HS-27A (cell line): ENCODE measurements at places on chromosomes 3 and 15.

GRCh38 chr15:65945616-65946015, 76.3 kb downstream of the RAB11A start:
- no peak for DNase-seq

- DNase-seq = peak; percentile 59
Observed at GRCh38 chr3:42473083-42473932, 29.1 kb upstream of the VIPR1 start.

GRCh38 chr3:126867863-126868200, 115.1 kb upstream of the PLXNA1 start:
- no peak for DNase-seq

- DNase-seq = no peak
Observed at GRCh38 chr3:128076483-128077201, 24.4 kb downstream of the SEC61A1 start.

- no peak for DNase-seq
Observed at GRCh38 chr3:114830652-114831051, 316.4 kb downstream of the ZBTB20 start.

DNA sequence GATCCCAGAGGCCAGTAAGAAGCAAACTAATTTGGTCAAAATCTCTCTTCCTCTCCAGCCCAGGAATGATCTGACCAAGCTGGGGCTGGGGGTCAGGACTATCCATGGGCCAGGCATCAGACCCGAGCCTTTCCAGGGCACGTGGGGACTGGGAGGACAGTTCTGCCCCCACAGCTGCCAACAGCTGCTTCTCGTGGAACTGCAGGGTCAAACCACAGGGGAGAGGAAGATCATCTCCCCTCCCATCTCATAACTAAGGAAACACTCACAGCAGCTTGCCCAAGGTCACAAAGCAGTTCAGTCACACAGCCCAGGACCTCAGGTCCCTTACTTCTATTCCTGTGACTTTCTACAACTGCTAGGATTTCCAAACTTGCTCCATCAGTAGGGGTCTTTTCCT, 47.1 kb downstream of the DAPK2 start:
- no peak for DNase-seq

GRCh38 chr15:69132430-69132829, 28.0 kb upstream of the GLCE start:
- no peak for DNase-seq

- no peak for DNase-seq
Observed at GRCh38 chr3:66499881-66500575, 794 bp downstream of the LRIG1 start.

DNA sequence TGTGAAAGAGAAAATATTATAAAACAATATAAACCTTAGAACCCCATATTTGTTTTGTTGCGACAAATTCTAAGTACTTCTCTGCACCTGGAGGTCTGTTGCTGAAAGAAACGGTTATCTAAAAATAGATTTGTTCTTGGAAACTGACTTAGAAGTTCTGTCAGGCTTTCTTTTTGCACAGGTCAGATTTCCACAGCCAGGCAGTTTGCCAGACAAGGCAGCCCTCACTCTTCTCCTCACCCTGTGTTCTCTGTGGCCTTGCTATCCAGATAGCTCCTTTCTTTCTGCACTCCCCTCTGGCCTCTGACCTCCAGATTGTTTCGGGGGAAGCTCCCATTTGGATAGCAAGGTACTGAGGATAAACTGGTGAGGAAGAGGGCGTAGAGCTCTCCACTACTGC, 413.3 kb upstream of the ONECUT1 start:
- DNase-seq = no peak

DNA sequence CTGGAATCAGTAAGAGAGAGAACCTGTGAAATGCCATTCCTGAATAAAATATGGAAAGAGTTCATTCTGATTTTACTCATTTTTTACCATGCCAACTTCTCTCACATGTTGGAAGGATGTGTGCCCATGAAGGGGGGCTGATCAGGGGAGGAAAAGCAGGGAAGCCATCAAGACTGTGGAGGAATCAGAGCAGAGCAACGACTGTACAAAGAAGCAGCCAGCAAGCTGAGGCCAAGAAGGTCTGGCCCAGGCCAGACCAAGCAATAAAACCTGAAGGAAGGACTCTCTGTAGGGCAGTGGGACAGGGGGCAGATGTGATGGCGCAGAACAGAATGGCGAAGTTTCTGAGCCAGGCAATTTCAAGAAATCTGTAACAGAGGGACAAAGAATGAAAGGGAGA, 24.0 kb upstream of the ARNT2 start:
- no peak for DNase-seq

GRCh38 chr3:194259982-194260766, 91.0 kb downstream of the CPN2 start:
- DNase-seq = no peak

DNA sequence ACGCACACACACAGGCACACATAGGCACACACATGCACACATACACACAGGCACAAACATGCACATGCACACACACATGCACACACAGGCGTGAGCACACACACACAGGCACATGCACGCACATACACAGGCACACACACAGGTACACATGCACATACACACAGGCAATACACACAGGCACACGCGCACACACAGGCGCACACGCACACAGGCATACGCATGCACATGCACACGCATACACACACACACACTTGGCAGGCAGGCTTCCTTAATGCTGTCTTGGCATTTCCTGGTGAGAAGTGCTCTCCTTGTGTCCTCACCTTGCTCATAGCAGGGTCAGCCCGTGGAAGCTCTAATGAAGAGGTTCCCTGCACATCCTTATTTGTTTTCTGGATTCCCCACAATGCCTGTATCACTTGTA, 8.4 kb upstream of the SLCO2A1 start:
- DNase-seq = no peak

GRCh38 chr15:94272251-94272898, 41.0 kb downstream of the MCTP2 start:
- no peak for DNase-seq

DNA sequence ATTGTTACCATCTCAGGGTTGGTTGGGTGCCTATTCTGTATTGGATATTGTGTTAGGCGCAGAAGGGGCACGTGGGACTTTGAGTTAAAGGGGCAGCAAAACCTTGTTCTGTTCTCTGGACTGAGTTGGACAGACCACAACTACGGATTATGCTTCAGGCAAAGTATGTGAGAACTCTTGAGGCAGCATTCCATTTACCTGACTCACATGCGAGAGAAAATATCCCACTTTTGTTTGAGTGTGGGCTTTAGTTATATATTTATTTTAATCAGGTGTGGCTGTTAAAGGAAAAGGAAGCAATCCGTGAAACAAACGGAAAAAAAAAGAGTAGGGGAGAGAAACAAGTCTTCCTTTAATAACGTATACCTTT, 627 bp upstream of the PLS1 start:
- peak; percentile 86 for DNase-seq

- DNase-seq = peak; percentile 87
Observed at GRCh38 chr3:9397332-9397905, at the start of gene SETD5. SETD5 (plus strand) TSS chr3:9397615; CDS start chr3:9428939, 31,324 bp downstream.

DNA sequence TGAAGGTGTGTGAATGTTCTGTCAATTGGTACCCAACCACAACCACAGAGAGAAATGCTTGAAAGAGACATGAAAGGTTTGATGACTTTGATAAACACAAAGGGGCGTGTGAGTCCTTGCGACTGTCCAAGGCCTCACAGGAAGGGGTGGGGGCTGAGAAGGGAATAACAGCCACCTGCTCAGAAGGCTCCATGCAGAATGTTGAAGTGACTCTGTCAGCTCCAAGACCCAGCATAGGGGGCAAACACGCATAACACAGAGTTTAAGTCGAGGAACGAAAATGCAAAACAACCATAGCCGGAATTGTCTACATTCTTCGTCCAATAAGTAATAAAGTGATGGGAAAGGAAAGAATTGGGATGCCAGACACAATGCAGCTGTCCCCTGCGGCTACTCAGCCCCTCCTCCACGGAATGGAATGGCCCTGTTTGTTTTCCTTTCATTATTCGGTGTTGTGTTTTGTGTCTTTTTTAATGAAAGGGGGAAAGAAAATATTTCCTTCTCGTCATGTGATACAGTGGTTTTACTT, 19.9 kb downstream of the TMEM212 start:
- DNase-seq = no peak

GRCh38 chr15:85021409-85021808, 39.8 kb downstream of the PDE8A start:
- DNase-seq = no peak

- DNase-seq = no peak
Observed at GRCh38 chr15:60916032-60916678, 312.9 kb downstream of the RORA start.

GRCh38 chr15:52097180-52097579, 15.4 kb downstream of the BCL2L10 start:
- DNase-seq = no peak

DNA sequence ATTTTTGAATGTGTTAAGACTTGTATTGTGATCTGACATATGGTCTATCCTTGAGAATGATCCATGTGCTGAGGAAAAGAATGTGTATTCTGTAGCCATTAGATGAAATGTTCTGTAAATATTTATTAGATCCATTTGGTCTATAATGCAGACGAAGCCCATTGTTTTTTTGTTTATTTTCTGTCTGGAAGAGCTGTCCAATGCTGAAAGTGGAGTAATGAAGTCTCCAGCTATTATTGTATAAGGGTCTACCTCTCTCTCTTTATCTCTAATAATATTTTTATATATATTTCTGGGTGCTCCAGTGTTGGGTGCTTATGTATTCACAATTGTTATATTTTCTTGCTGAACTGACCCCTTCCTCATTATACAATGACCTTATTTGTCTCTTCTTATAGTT, 250.6 kb upstream of the GADL1 start:
- DNase-seq = no peak

GRCh38 chr15:70512772-70513362, 250.5 kb downstream of the UACA start:
- DNase-seq = no peak

DNA sequence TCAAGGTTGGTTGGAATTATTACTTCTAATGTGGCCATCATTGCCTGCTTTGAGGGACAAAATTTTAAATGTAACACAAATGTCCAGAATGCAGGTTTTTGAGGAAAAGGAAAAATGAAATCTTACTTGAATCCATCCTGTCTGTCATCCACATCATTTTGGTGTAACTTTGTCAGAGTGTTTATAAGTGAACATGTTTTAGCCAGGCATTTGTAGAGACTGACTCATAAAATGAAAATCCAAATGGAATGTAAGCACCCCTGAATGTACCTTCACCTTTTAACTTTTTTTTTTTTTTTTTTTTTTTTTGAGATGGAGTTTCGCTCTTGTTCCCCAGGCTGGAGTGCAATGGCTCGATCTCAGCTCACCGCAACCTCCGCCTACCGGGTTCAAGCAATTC, 141.8 kb upstream of the BNIP2 start:
- DNase-seq = no peak

DNA sequence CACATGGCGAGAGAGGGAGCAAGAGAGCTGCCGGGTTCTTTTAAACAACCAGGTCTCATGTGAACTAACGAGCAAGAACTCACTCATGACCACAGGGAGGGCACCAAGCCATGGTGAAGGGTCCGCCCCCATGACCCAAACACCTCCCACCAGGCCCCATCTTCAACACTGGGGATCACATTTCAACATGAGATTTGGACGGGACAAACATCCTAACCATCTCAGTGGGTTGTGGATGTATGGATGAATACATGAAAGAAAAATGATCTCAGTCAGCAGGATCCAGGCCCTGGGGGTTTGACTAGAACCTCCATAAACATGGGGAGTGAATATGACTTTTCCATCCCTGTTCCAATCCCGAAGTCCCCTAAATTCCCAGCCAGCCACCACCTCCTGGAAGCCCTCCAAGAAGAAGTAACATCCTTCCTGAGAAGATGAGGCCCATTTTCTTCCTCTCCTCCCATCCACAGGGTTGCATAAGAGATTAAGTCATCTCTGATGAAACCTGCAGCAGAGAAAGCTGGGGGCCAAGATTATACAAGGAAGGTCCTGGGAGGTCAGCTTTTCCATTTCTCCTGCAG, 9.5 kb downstream of the CAV3 start:
- DNase-seq = no peak

DNA sequence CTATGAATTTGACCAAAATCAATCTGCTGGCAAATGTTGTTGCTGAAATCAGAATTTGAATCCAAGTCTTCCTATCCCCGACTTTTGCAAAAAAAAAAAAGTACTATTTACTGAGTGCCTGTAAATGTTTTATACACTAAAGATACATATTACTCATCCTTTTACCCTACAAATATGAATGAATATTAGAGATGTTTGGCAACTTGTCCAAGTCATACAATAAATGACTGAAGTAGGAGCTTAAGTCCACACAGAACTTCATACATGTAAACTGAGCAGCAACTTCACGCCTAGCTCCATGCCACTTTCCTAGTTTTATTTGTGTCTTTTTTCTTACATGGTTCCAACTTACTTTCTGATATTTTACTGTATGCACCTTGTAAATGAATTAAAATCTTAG, 39.2 kb downstream of the PHC3 start:
- DNase-seq = no peak

- DNase-seq = peak; percentile 20
Observed at GRCh38 chr3:47475029-47475569, 642 bp downstream of the SCAP start.

- no peak for DNase-seq
Observed at GRCh38 chr3:10792208-10792607, 23.8 kb upstream of the SLC6A11 start.

GRCh38 chr3:12280357-12280806, 8.5 kb upstream of the PPARG start:
- no peak for DNase-seq

DNA sequence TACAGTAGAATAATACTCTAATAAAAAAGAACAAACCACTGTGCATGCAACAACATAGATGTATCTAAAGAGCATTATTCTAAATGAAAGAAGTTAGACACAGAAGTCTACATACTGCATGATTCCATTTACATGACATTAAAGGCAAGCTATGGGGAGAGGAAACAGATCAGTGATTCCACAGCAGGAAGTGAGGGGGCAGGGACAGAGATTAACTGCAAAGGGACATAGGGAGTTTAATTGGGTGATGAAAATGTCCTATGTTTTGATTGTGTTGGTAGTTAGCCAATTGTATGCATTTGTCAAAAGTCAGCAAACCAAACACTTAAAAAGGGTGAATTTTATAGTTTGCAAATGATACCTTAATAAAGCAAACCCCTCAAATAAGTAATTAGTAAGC, 13.8 kb downstream of the CRYGS start:
- no peak for DNase-seq

- no peak for DNase-seq
Observed at GRCh38 chr15:63310646-63311045, 33.2 kb downstream of the APH1B start.

DNA sequence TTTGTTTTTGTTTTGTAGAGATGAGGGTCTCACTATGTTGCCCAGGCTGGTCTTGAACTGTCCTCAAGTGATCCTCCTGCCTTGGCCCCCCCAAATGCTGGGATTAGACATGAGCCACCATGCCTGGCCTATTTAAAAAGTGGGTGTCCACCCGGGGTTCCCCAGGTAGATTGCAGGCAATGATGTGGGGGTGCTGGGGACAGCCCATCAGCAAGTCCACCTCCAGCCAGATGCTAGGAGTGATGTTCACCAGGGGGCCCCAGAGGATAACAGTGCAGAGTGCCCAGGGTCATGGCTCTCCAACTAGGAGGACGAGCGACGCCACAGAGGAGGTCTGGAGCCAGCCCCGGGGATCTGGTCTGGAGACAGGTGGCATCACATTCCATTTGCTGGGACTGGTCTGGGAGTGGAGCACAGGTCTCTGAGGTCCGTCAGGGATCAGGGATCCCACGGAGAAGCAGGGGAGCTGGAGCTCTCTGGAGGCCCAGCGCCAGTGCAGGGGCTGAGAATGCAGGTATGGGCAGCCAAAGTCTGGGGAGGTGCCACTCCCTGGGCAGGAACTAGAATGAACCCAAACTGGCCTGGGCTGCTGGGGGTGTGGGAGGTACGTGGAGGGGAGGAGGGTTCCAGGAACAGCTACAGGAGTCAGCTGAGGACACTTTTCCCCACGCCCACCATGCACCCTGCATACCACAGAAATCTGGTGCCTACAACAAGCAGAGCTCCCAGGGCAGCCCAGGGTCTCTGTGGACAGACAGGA, 51.2 kb upstream of the PCSK6 start:
- no peak for DNase-seq
